Astrocyte of the hippocampus (primary cell): ENCODE measurements at places on chromosomes 1 and 21.

DNA sequence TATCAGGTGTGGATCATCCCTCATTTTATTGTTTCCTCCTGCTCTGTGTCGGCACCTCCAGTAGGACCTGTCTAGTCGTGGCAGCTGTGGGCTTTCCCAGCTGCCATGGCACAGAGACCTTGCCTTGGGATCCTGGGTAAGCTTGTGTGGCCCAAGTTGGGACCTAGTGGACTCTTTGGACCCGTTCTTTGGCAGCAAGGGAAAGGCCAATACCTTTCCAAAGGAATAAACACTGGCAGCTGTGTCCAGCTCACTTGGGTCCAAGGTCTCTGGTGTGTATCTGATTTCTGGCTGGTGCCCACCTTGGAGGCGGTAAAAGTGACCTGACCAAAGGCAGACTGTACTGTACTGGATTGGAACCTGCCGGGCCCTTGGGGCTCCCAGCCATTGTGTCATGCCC, 21.8 kb downstream of the DIP2A start:
- no peak for DNase-seq

GRCh38 chr21:38244885-38245869, 11.6 kb upstream of the KCNJ15 start:
- peak; percentile 88 for DNase-seq

DNA sequence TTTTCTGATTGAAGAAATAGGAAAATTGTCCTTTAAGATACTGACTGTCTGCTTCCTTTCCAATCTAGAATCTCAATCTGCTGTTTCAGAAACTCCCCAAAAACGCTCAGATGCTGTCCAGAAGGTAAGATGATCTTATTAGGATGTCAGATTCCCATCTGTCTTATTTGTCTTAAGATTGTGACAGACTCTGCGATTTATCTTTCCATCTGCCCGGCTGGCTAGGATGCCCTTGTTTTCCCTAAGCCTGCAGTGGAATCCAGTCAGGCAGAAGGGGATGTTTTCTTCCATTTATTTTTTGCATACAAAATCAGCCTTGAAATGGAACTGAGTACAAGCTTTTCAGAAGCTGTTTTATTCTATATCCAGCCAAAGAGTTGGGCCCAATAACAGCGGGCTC, 96.5 kb downstream of the FMN2 start:
- no peak for DNase-seq

- no peak for DNase-seq
Measured at GRCh38 chr1:170354246-170354645, 177.7 kb upstream of the GORAB start.

GRCh38 chr1:247448107-247448791, 9.7 kb downstream of the OR2B11 start:
- DNase-seq = peak; percentile 86
